ENCODE measurements at places on chromosomes 16 and 17. TPM values are rescaled to one million over a fixed set of nuclear protein-coding genes. Genes with fewer than 3 reads are reported as not detected.

STX1B gene
- 0.29 TPM for total RNA-seq

TBC1D3E gene
- not detected for total RNA-seq

CTRL gene
- 5.5 TPM for total RNA-seq

NME2 gene
- 1,016 TPM for total RNA-seq

GFAP gene
- total RNA-seq: not detected

CFAP119 gene
- 1.6 TPM for total RNA-seq

SPN gene
- 1.0 TPM for total RNA-seq

PLA2G10 gene
- not detected for total RNA-seq

CSH1 gene
- total RNA-seq: not detected

TMEM114 gene
- not detected for total RNA-seq

CAPNS2 gene
- total RNA-seq: not detected

HYDIN gene
- total RNA-seq: 7.3 TPM

FBXW10B gene
- 0.84 TPM for total RNA-seq

CHST6 gene
- total RNA-seq: 1.6 TPM

CIBAR2 gene
- total RNA-seq: not detected

TMEM100 gene
- not detected for total RNA-seq

SAMD14 gene
- total RNA-seq: 14.7 TPM

TRAPPC2L gene
- total RNA-seq: 59.4 TPM

C16orf74 gene
- total RNA-seq: 13.6 TPM

KRTAP4-3 gene
- total RNA-seq: not detected

CNOT1 gene
- 132 TPM for total RNA-seq

HOXB9 gene
- 77.0 TPM for total RNA-seq

ABCA6 gene
- 0.14 TPM for total RNA-seq

Measured in kidney epithelial cell (primary cell).